ENCODE measurements at places on chromosomes 3 and 15. TPM values are rescaled to one million over a fixed set of nuclear protein-coding genes. Genes with fewer than 3 reads are reported as not detected.

- peak overlapping the region; percentile 96 for H3K4me3 ChIP-seq
- peak; percentile 89 for DNase-seq
- no peaks in the 10 kb centered on the region for H3K27me3 ChIP-seq
- peaks cover 61% of the 10 kb centered on the region for H3K4me1 ChIP-seq
- H3K36me3 ChIP-seq = peaks cover 3% of the 10 kb centered on the region
Observed at GRCh38 chr15:60396958-60397771, 621 bp downstream of the ANXA2 start.

- no peaks in the 10 kb centered on the region for H3K36me3 ChIP-seq
- H3K27ac ChIP-seq = no peak overlapping the region
- no peak overlapping the region for H3K4me3 ChIP-seq
- no peak for DNase-seq
Observed at GRCh38 chr15:73781038-73781925, 28.1 kb upstream of the INSYN1 start.

GRCh38 chr15:39132070-39132469 lies 448.8 kb upstream of the THBS1 start:
- no peaks in the 10 kb centered on the region for H3K36me3 ChIP-seq
- no peak for DNase-seq
- H3K4me1 ChIP-seq = peaks cover 9% of the 10 kb centered on the region
- H3K4me3 ChIP-seq = no peak overlapping the region
- H3K27me3 ChIP-seq = no peaks in the 10 kb centered on the region

GRCh38 chr3:10628891-10629670 lies 123.7 kb upstream of the ATP2B2 start:
- no peak overlapping the region for H3K27ac ChIP-seq
- DNase-seq = no peak
- H3K4me3 ChIP-seq = no peak overlapping the region

- no peaks in the 10 kb centered on the region for H3K27me3 ChIP-seq
- H3K36me3 ChIP-seq = no peaks in the 10 kb centered on the region
- H3K4me1 ChIP-seq = no peaks in the 10 kb centered on the region
- no peak for DNase-seq
Observed at GRCh38 chr15:54605043-54605442, 591.7 kb downstream of the RSL24D1 start.

Gene RTP1
- not detected for total RNA-seq

Gene VGLL3
- 15.3 TPM for total RNA-seq

Gene SNUPN
- total RNA-seq = 18.6 TPM

Gene CCR5
- not detected for total RNA-seq
